NT2/D1 (cell line): ENCODE measurements at places on chromosomes 5 and 9.

DNA sequence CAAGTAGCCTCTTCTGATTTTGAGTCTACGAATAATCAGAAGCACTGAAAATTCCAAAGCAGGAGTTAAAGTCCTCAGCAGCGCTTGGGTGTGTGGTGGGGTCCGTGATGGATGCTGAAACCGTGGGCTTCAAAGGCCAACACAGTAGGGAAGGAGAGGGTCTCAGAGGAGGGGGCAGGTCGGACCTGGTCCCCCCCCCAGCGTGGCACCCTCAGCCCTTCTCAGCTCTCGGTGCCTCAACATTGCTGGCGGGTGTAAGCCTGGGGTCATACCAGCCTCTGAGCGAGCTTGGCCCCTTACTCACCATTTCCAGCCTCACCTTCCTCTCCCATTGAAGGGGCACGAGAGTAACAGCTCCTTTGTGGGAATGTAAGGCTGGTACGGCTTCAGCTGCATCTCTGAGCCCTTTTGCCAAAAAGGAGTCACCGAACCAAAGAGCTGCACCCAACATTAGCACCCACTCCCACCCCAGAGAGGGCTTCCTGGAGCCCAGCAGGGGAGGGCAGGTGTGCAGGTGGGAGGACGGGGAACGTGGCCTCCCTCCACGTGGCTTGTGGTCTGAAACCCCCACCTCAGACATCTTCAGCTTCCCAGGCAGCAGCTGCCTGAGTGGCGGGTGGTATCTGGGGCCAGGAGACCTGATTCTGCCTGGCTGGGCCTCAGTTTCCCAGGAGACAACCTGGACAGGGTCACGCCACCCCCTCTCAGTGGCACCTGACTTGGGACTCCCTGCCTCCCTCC is 6.7 kb upstream of the LCN1 start:
- no peak for DNase-seq

- DNase-seq = no peak
Observed at GRCh38 chr5:136619556-136619955, 254.2 kb upstream of the TRPC7 start.

DNA sequence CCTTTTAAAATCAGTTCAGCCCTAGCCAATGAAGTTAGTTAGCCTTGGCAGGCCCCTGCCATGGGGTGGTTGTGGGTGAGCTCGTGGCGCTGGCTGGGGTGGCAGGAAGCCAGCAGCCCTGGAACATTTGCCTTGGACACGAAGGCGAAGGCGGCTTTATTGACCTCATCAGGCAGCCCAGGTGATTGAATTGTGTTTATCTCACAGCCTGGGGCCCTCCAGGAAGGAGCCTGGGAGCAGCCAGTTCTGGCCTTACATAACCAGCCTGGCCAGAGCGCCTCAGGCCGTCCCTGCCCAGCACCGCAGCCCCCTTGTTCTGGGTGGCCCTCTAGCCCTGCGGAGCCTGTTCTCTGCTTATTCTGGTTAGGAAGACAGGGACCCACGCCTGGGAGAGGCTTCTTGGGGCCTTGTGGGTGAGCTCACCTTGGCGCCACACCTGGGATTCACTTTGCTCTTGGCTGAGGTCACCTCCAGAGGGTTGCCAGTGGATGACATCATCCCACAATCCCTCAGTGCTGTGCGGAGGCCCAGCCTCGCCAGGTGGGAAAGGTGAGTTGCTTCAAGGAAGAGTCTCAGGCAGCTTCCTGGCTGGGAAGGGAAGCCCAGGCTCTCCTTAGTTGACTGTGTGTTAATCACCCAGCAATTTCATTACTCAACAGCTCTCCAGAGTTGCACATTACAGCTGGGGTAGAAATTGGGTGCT is 54.4 kb upstream of the RPL26L1 start:
- no peak for DNase-seq

- DNase-seq = no peak
Observed at GRCh38 chr5:161095953-161096352, 243.9 kb upstream of the ATP10B start.

DNA sequence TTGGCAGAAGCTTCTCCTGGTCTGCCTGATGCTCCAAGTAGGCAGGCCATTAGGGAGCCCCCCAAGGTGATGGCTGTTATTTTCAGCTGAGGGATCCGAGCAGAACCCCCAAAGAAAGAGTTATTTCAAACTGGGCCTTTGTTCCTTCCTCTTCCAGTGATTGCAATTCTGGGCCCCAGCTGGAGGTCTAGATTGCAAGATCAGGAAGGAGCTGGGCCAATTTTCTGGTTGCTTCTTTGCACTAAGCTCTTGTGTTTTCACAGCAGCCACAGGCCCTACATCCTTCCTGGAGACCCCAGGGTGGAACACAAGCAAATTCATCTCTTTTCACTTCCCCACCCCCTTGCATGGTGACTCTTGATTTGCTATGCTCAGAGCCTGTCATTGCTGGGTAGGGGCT is 215.0 kb downstream of the SEMA6A start:
- no peak for DNase-seq

GRCh38 chr9:94805585-94805984 is 79.1 kb downstream of the AOPEP start:
- no peak for DNase-seq

DNA sequence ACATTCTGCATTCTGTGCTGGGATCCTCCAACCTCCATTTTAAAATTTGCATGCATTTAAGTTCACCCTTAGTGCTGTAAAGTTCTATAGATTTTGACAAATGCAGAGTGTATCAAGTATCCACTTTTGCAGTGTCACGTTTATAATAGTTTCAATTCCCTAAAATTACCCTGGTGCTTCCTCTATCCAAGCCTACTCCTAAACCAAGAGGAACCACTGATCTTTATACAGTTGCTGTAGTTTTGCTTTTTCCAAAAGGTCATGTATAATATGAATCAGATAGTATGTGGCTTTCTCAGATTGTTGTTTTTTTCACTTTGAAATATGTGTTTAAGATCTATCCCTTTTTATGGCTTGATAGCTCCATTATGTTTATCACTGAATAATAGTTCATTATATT is 468.4 kb upstream of the CDH6 start:
- DNase-seq = no peak

GRCh38 chr9:111759762-111760639 is 34.7 kb downstream of the SHOC1 start:
- DNase-seq = peak; percentile 60

DNA sequence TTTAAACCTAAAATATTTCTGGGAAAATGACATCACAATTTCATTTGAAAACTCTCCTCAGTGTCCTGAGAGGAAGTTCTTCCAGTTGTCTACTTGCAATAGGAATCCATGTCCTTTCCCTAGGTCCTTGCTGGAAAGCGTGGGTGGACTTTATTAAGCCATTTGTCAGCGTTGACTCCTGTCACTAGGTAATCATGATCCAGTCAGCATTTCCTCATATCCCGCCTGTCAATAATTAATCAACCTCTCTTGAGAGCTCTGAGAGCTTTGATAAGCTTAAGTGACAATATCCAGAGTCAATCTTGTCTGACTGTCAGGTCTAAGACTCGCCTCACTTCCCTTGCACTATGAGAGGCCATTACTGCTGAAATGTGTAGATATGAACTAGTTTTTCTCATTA is 107.2 kb upstream of the SLIT3 start:
- no peak for DNase-seq

GRCh38 chr9:78368236-78368635 is 71.3 kb downstream of the PSAT1 start:
- DNase-seq = no peak

GRCh38 chr9:13113216-13113615 is 166.3 kb downstream of the MPDZ start:
- DNase-seq = no peak

GRCh38 chr9:21789541-21790037 is 12.8 kb upstream of the MTAP start:
- peak; percentile 73 for DNase-seq

GRCh38 chr9:89342948-89343347 is 24.6 kb downstream of the SECISBP2 start:
- DNase-seq = no peak

GRCh38 chr9:81125446-81126092 is 563.8 kb downstream of the TLE1 start:
- DNase-seq = no peak

DNA sequence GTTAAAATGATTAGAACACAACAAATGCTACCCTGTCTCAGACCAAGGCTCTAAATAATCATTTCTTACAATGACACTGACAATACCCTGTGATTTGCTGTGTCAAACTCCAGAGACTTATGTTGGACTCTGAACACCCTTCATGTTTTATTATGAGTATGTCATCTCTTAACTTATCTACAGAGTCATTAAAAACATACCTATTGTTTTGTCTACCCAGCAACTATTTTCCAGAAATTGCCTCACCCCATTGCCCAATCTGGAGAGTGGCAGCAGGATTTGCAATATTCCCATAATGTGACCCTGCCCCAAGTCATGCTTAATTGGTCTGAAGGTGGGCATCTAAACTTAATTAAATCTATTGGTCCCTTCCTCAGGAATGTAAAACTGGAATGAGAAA is 23.0 kb upstream of the KIF2A start:
- no peak for DNase-seq

GRCh38 chr9:135906291-135907005 is 898 bp downstream of the CAMSAP1 start:
- DNase-seq = no peak

GRCh38 chr5:87916320-87916719 is 352.3 kb downstream of the TMEM161B start:
- no peak for DNase-seq

GRCh38 chr9:80320480-80320879 is 748.7 kb downstream of the TLE4 start:
- no peak for DNase-seq

DNA sequence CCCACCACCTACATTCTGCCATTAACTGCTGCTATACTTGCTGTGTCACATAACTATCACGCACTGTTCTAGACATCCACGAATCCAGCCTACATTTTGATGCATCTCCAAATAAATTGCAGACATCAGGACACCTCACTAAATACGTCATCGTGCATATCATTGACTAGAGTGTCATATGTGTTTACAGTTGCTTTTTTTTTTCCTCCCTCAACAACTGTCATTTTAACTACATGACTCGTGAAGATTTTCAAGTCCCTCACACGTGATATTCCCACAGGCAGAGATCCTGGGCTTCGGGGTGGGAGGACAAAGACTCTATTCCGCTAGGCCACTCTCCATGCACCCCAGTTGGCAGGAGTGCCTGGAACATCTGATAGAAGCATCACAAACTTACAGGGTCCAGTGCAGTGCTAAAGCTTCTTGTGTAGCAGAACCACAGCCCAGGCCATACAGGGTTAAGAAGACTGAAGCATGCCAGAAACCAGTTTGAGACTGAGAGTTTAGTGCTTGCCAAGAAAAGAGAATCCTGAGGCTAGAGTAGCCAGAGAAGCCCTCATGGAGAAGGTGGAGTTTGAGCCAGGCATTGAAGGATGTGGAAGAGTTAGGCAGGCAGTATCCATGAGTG is 1.1 kb downstream of the PCYOX1L start:
- DNase-seq = no peak

- DNase-seq = no peak
Observed at GRCh38 chr5:20347334-20347733, 359.3 kb upstream of the CDH18 start.

GRCh38 chr9:21679432-21679831 is 123.0 kb upstream of the MTAP start:
- DNase-seq = no peak

- no peak for DNase-seq
Observed at GRCh38 chr9:86921151-86921923, 26.0 kb downstream of the GAS1 start.

- DNase-seq = no peak
Observed at GRCh38 chr5:1152156-1152555, 40.3 kb upstream of the SLC12A7 start.

DNA sequence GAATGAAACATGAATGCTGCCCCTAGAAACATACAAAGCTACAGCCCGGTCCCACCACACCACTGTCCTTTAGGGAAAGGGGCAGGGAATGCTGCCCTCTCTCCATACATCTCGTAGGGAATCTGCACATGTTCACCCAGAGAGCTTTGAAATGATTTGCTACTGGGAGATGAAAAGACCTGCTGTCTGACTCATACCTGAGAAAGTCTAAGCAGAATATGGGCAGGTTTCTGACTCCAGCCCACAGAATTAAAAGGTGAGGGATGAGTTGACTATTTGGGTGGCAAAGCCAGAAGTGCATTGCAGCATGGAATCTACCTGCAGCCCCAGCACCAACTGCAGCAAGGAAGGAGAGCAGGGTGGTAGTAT is 297.9 kb downstream of the TLE1 start:
- DNase-seq = no peak

GRCh38 chr9:114771889-114772288 is 34.0 kb downstream of the TNFSF15 start:
- DNase-seq = no peak

DNA sequence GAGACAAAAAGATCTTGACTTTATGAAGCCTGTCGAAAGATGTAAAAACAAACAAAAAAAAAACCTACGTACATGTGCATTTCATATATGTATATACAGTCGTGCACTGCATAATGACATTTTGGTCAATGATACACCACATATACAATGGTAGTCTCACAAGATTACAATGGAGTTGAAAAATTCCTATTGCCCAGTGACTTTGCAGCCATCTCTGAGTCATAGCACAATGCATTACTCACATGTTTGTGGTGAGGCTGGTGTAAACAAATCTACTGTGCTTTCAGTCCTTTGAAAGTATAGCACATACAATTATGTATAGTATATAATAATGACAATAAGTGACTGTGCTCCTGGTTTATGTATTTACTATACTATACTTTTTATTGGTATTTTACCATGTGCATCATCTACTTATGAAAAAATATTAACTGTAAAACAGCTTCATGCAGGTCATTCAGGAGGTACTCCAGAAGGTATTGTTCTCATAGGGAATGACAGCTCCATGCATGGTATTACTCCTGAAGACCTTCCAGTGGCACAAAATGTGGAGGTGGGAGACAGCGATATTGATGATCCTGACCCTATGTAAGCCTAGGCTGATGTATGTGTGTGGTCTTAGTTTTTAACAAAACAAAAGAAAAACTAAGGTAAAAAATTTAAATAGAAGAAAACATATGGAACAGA is 73.7 kb upstream of the FST start:
- DNase-seq = no peak

GRCh38 chr9:77648234-77649108 is at the start of gene GNA14:
TSS of gene GNA14 (minus strand) at chr9:77648322. CDS start at chr9:77647793, 529 bp downstream.
- no peak for DNase-seq

GRCh38 chr5:163433271-163433670 is 4.1 kb upstream of the CCNG1 start:
- no peak for DNase-seq
